GM19239 (cell line): ENCODE measurements at places on chromosomes 1 and 21.

GRCh38 chr1:27142464-27142863 is 12.5 kb downstream of the SLC9A1 start:
- no peak for DNase-seq

GRCh38 chr1:41789661-41790330 is 128.9 kb downstream of the HIVEP3 start:
- DNase-seq, result no peak

GRCh38 chr1:90919900-90920299 is 101.9 kb downstream of the ZNF644 start:
- DNase-seq, result no peak

DNA sequence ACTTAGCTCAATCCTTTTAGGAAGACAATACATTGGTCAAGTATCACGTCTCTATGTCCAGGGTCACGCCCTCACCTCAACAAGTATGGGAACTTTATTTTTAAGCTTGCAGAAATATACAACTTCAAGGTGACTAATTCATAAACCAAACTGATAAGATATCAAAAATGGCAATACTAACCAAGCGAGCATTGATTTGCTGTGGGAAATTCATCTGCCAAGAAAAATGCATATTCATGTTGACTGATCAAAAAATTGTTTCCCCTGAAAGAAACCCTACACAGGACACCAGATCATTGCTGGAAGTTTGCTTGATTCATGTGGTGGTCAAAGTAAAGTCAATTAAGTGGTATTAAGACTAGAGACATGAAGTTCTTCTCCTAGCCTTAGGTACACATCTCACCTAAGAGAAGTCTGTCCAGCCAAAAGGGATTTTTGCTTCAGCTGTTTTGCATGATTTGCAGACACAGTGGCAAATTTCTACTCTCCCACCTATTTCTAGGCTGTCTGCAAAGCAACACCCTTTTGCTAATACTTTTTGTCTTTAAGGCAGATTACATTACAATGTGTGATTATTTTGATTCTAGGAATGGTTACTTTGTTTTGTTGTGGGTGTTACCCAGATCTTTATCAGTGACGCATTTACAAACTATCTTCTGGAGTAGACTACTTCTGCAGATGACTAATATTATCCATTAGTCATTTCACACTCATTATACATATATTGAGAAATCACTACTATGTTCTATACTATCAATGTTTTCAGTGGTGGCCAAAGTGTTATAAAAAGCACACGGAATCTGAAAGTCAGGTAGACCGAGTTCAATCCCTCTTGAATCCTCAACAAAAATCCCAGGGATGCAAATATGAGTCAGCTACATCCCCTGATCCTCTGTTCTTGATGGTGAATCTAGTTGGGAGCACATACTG is 12.4 kb downstream of the SAMSN1 start:
- DNase-seq, result no peak

- DNase-seq, result no peak
These were observed 244.4 kb downstream of the TGFB2 start for GRCh38 chr1:218589487-218589886.
